ENCODE measurements at places on chromosomes 7 and 10.

DNA sequence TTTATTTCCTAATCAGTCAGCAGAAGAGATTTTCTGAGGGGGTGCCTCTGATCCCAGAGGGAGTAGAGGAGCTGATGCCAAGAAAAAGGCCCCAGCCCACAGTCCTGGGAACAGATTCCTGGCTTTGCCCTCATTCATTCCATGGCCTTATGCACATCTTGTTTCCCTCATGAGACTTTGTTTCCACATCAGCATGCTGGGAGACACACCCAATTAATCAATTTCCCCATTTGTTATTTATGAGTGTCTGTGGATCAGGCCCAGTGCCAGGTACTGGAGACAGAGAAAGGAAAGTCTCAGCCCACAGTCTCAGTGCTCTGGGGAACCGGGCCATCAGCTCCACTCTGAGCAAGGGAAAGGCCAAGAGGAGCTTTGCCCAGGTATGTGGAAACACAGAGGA, 496.2 kb upstream of the ZMIZ1 start:
- DNase-seq: no peak

GRCh38 chr10:83945982-83946718, 193.2 kb upstream of the GHITM start:
- no peak for DNase-seq

DNA sequence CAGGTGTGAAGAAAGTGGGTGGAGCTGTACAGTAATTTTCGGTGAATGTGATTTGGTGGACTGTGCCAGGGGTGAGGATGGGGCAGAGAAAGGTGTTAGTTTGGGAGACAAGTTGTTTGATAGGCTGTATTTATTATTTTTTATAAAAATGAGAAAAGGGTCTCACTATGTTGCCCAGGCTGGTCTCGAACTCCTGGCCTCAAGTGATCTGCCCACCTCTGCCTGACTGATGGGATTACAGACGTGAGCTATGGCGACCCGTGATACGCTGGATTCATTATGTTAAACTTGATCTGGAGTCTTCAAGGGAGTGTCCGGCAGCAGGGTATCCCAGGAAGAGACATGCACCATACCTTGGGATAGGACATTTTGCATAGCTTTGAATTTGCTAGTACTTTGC, 1.3 kb downstream of the KAT6B start:
- DNase-seq: no peak

DNA sequence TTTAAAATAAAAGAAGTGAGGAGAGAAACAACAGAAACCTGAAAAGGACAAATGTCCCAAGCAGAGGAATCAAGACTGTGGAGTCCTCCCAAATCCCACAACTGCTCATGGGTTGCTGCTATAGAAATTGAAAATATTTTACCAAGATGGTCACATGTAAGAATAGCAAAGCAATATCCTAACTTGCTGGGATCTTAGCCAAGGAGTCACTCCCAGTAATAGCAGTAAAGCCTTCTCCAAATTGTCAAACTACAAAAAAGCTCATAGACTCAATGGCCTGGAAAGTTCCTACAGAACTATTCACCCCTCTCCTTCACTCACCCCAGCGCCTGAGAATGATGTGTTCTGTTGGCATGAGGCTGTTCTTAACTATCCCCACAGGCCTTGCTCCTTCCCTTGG, 186.5 kb downstream of the ELMO1 start:
- DNase-seq: no peak

GRCh38 chr10:92156874-92157773, 133.8 kb downstream of the CPEB3 start:
- DNase-seq: no peak

GRCh38 chr10:117677890-117678500, 135.4 kb downstream of the EMX2 start:
- DNase-seq: no peak

DNA sequence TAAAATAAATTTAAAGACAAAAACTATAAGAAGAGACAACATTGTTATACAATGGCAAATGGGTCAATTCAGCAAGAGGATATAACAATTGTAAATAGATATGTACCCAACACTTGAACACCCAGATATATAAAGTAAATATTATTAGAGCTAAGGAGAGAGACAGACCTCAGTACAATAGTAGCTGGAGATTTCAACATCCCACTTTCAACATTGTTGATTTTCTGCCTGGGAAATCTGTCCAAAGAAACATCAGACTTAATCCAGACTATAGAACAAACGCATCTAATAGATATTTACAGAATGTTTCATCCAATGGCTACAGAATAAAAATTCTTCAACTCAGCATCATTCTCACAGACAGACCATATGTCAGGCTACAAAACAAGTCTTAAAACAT, 256.1 kb downstream of the GRM8 start:
- DNase-seq: no peak

- DNase-seq: no peak
Measured at GRCh38 chr10:130438861-130439260, 302.7 kb downstream of the GLRX3 start.

GRCh38 chr10:73906524-73907447, 4.1 kb upstream of the PLAU start:
- DNase-seq: no peak

GRCh38 chr7:36148422-36149065, 4.5 kb upstream of the EEPD1 start:
- no peak for DNase-seq

- DNase-seq: peak; percentile 17
Measured at GRCh38 chr7:54955696-54956420, 63.0 kb upstream of the EGFR start.

- no peak for DNase-seq
Measured at GRCh38 chr7:116588641-116589594, 64.1 kb downstream of the CAV1 start.

GRCh38 chr10:96369890-96370583, 11.2 kb upstream of the OPALIN start:
- DNase-seq: no peak

DNA sequence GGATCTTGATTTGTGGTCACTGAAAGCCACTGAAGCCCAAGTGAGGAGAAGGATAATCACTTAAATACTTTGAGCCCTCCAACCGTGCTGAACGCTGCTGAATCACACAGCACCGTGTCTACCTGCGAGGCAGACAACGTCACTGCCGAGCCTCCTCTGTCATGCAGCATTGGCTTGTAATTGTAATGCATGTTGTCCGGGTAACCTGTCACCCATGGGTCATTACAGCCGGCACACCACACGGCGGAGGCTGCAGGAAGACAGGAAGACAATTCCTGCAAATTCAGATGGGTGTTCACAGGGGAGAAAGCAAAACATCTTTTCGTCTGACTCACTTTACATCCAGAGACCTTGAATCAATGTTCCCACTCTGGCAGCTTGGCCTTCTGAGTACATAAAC, 546.1 kb upstream of the FOXK1 start:
- DNase-seq: no peak

GRCh38 chr10:77925410-77925794, 1.2 kb downstream of the DLG5 start:
- DNase-seq: peak; percentile 46

- no peak for DNase-seq
Measured at GRCh38 chr10:119112056-119112455, 8.1 kb downstream of the DENND10 start.

GRCh38 chr7:30968747-30969603, 5.2 kb downstream of the GHRHR start:
- DNase-seq: no peak

DNA sequence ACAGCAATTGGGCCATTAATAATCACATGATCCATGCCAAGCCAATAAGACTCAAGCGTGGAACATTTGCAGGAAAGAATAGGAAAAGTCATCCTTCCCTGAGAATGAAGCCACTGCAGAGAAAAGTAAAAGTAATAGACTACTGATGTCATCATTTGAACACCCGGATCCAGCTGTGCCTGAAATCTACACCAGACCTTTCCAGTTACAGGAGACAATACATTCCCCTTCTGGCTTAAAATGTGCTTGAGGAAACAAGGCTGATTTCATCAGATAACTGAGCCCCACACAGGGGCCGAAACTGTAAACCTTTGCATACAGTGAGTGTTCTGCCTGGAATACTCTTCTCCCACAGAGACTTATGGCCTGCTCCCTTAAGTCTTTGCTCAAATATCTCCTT, 232.8 kb downstream of the KCNMA1 start:
- DNase-seq: no peak

DNA sequence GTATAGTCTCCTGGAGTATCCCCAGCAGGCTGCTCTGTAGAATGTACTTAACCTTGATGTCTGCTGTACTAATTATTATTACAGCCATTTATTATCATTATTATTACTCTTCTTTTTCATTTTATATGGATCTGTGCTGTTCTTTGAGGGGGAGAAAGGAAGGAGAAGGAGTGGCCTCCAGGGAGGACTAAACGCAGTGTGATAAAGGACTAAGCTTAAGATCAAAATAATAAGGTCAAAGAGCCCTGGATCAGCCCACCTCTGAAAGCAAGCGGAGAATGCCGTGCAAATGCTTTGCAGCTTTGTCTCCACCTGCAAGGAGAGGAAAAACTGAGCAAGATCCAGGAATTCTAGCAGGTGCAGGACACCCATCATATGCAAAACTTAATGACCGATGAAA, 65.3 kb downstream of the RELN start:
- no peak for DNase-seq

GRCh38 chr7:136056651-136057231, 79.6 kb upstream of the MTPN start:
- DNase-seq: no peak

DNA sequence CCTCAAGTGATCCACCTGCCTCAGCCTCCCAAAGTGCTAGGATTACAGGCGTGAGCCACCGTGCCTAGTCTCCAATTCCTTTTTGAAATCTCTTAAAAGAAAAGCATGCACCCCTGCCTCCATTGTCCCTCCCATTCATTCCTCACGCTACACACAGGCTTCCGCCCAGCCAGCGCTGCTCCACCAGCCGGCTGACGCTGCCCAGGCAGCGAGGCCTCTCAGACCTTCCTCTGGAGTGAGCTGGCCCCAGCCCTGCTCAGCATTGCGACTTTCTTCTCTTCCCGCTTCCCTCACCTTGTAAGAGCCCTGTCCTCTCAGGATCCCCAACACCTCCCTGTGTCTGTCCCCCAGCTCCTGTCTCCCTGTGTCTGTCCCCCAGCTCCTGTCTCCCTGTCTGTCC, 23.6 kb downstream of the RGS10 start:
- DNase-seq: no peak

DNA sequence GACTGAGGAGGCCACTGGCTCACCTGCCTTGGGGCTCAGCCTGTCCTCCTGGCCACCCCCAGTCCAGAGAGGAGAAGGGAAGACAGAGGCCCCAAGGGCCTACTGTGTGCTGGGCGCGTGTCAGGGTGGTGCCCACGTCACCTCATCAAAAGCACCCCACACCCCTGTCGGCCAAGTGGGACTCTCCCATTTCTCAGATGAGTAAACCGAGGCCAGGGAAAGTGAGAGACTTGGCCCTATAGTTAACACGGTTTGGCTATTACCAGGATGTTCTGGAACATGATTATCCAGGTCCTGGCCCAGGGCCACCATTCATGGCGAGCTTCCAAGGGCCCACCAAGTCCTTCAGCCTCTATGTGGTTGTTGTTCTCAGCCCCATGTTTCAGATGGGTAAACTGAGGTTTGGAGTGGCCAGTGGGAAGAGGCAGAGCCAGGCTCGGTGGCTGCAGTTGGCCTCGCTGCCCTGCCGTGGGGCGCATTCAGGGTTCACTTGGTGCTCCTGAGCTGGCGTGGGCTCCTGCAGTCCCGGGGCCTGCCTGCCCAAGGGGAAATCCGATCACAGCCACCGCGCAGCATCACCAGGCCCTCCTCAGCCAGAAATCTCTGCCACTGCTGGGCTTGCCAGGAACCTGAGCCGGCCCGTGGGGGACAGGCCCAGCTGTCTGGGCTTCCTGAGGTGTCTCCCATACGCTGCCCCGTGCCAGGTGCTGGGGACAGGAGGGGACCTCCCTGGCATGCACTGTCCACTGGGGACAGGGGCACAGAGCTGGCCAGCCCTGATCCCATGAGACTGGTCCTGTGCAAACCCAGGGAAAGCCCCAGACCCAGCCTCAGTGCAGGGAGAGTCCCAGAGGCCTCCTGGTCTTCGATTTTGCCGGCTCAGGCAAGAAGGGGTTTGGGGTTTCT, 117.7 kb upstream of the TNRC18 start:
- no peak for DNase-seq

GRCh38 chr10:89589101-89589720, 53.8 kb upstream of the SLC16A12 start:
- DNase-seq: no peak

GRCh38 chr7:148962823-148963582, 65.3 kb downstream of the PDIA4 start:
- peak; percentile 70 for DNase-seq

DNA sequence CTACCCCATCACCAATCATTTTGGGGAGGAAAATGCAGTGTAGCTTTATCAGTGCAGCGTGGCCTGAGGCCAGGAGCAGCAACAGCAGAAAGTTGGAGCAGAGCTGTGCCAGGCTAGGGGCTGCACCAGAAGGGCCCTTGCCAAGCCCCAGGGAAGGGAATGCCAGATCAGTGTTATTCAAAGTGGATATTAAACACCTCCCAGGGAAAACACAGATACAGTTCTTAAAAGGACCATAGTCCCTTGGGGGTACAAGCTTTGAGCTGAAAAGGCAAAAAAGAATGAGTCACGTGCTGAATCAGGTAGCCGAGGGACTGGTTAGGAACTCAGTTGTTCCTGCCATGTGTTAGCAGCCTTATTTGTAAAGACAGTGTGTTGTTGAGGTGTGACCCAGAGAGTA, 54.0 kb downstream of the GSDME start:
- no peak for DNase-seq

GRCh38 chr7:44881610-44882009, 3.7 kb downstream of the PURB start:
- no peak for DNase-seq

DNA sequence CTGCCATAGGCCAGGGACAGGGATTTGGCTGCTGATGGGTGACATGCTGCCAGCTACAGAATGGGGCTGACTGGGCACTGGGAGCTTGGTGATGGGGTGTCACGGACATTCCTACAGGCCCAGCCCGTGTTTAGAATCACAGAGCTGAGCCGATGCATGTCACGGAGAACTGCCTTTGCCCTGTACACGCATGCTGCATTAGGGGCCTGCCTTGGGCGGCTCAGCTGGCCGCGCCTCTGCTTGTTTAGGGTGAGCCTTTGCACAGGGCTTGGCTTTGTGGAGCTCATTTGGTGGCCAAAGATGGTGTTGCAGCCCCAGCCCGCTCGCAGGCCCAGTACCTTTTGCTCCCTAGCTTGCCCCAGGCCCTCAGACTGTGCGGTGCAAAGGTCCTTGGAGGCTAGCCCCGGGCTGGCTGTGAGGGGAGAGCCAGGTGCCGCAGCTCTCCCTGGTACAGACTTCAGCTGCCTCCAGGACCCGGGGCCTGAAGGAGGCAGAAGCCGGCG, 108.4 kb upstream of the BTBD16 start:
- DNase-seq: no peak

DNA sequence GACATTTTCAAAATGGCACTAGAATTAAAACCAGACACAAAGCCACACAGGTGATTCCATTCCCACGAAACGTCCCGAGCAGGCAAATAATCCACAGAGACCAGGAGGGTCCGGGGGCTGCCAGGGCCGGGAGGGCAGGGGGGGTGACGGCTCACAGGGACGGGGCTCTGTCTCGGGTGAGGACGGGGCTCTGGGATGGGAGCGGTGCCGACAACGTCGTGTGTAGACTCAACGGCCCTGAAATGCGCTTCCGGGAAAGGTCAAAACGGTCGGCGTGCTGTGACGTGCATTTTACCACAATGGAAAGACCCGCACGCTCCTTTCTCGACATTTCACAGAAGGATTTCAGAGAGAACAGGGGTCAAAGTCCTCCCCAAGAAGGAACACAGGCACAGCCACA, 63.3 kb upstream of the PDGFA start:
- no peak for DNase-seq

GRCh38 chr7:122123746-122124145, 20.3 kb downstream of the AASS start:
- DNase-seq: no peak
